ENCODE measurements at places on chromosomes 11 and 22. TPM values are rescaled to one million over a fixed set of nuclear protein-coding genes. Genes with fewer than 3 reads are reported as not detected.

The OR52R1 gene
- total RNA-seq = not detected

The KLHDC7B gene
- 1.8 TPM for total RNA-seq

The TYR gene
- total RNA-seq = not detected

The CARNS1 gene
- 1.0 TPM for total RNA-seq

The DEAF1 gene
- total RNA-seq = 105 TPM

The FIBIN gene
- total RNA-seq = not detected

The OR8A1 gene
- not detected for total RNA-seq

The PRR5L gene
- 0.36 TPM for total RNA-seq

The SEZ6L gene
- not detected for total RNA-seq

The CBLIF gene
- not detected for total RNA-seq

The TRIM48 gene
- total RNA-seq = not detected

The ZNF215 gene
- 12.8 TPM for total RNA-seq

The DCHS1 gene
- 2.2 TPM for total RNA-seq

The PLEKHA7 gene
- total RNA-seq = 11.6 TPM

The HTR3B gene
- total RNA-seq = not detected

The SMIM35 gene
- not detected for total RNA-seq

The RPS25 gene
- total RNA-seq = 1,083 TPM

The GAL gene
- 16.5 TPM for total RNA-seq

The MRGPRX4 gene
- not detected for total RNA-seq

The FXYD2 gene
- 0.39 TPM for total RNA-seq

The KCNC1 gene
- total RNA-seq = 0.95 TPM

The HEPACAM gene
- total RNA-seq = not detected

The UVRAG gene
- total RNA-seq = 29.5 TPM
